ENCODE measurements at places on chromosomes 11 and 22.

DNA sequence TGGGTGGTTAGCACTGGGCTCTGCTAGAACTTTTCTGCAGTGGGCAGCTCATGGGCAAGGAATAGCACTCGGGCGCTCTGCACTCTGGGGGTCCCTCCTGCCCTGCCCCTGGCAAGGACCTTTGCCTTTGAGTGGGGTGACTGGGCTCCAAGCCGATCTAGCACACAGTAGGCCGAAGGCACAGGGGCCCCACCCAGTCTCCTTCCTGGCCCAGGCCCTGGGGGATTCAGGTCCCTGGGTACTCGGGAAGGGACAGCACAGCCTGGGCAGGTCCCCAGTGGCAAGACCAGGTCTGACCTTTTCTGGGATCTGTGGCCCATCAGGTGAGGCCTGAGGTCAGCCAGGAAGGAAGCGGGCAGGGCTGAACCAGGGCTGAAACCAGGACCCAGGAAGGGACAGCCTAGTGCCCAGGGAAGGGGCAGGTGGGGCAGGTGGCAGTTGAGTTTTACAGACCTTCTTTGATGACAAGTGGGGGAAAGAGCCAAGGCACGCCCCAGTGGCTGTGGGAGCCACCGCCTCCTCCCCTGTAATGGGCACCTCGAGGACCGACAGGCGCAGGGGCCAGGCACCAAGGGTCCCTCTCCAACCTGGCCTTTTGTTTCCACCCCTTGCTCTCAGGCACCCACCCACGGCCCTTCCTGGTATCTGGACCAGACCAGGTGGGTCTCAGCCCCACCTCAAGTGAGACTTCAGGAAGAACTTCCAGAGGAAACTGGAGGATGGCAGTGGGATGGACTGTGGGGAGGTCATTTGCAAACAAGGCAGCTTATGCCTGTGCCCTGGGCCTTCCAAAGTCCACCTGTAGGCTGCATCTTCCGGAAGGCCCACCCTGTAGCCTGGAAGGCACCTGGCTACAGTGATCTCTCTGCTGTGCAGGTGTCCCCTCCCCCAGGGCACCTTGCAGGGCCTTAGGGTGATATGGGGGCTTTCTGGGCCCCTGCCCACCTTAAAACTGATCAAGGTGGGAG, 883 bp upstream of the AIFM3 start:
- no peak for DNase-seq

GRCh38 chr22:41998361-41999261, at the start of gene WBP2NL:
TSS of gene WBP2NL (plus strand) at chr22:41998788. CDS start at chr22:41998819, 31 bp downstream.
- no peak for DNase-seq

DNA sequence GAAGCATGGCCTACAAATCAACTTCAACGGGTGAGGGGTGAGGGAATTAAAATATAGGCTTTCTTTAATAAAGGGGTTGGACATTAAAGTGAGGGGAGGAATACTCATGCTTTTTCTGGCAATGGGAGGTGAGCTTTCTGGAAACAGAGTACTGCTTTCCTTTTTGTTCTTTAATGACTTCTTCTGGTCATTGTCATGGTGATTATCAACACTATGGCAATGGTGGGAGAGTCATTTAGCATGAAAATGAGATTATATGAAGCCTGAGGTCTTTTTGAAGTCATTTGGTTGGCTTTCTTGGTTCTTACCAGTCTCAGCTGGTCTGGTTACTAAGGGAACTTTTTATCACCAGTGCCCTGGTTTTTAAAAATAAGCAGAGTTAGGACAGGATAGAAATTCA, 475.8 kb upstream of the LRRC4C start:
- no peak for DNase-seq

DNA sequence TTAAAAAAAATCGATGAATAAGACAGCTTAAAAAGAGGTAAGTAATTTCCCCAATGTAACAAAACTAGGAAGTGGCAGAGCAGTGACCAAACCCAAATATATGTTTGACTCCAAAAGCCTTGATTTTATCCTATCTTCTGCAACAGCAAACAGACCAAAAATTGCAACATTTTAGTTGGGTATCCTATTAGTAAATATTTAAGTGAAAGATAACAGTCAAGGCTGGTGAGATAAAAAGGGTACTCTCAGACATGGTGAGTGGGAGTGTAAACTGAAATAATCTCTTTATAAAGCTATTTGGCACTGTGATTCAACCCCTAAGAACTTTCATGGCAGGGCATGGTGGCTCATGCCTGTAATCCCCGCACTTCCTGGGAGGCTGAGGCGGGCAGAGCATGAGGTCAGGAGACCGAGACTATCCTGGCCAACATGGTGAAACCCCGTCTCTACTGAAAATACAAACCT, 1.9 kb upstream of the RDX start:
- no peak for DNase-seq

GRCh38 chr11:93623179-93623578, 38.3 kb upstream of the CEP295 start:
- peak; percentile 35 for DNase-seq

All from SK-N-DZ (cell line).